C1 segment of cervical spinal cord (tissue), 14 donors: ENCODE measurements at places on chromosomes 2 and 18.

- no peak for DNase-seq
Measured at GRCh38 chr18:58364876-58365528, 263.9 kb downstream of the ALPK2 start.

DNA sequence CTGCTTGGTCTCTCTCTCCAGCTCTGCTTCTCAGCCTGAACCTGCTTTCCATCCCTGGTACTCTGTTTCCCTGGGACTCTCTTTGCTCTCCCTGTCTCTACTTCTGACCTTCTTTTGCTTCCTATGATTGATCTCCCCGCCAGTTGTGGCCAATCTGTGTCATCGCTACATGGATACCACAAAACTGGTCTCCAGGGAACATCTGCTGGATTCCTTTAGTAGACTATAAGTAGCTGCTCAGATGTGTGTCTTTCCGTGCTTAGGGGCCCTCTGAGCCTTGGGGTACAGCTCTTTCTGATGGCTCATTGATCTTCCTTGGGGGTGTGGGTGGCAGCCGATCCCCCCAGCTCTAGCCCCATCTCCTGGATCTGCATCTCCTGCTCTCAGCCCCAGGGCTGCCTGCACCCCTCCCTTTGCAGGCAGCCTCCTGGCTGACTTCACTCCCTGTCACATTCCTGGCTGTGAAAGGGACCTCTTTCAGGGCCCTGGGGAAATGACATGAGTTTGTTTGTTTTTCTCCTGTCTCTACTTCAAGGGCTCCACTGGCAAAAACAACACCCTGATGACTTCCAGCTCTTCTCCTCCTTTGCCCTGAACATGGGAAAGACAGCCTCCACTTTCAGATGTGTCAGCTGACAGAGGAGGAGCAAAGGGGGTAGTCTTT is 333.7 kb downstream of the CYP26B1 start:
- DNase-seq, result no peak

GRCh38 chr18:8458546-8459215 is 150.6 kb upstream of the RAB12 start:
- no peak for DNase-seq

DNA sequence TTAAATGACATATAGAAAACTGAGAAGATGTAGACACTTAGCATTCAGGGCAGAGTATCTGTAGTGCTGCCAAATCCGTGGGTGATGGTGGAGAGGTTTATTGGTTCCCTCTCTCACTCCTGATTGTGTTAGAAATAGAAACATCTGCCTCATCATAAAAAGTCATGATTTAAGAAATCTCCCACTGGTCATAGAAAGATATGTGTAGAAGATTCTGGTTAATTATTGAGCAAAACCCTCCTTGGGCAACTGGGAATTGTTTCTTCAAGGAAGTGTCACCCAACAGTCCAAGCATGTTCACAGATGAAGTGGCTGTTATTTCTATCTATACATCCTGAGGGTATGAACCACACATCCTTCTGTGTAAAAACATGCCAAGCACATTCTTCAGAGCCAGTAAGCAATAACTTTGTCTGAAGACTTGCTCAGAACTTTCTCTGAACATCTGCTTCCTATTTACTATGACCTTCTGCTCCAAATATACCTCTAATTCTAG is 33.6 kb upstream of the CHRNA1 start:
- DNase-seq, result no peak

DNA sequence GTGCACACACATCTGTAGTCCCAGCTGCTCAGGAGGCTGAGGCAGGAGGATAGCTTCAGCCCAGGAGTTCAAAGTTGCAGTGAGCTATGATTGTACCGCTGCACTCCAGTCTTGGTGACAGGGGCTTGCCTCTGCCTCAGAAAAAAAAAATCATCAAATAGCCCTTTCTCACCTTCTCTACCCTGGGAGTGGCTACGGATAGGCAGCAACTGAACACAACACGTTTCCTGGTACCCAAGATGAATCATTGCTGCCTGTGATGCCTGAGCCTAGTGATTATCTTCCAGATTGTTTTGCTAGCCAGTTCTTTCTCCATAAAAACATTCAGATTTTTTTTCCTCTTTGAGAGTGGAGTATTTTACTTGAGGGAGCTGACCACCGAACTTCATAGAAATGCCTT is 13.5 kb downstream of the INPP4A start:
- no peak for DNase-seq

DNA sequence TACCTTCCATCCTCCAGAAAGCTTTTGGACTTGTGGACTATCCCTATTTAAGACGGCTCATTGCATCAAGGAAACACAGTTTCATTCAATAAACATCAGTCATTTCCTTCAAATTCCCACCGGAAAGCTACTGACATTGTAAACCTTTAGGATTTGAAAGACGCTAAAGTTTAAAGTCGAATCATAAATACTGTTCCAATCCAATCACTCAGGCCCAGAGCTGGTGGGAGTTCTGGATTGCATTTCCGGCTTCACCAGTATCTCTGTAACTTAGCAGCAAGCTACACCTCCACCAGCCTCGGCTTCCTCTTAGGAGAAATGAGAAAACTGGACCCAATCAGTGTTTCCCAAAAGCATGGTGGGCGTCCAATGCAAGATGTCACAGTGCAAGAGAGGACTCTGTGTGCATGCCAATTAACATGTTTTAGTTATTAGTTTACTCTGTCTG is 1.6 kb downstream of the WDFY1 start:
- DNase-seq, result no peak

DNA sequence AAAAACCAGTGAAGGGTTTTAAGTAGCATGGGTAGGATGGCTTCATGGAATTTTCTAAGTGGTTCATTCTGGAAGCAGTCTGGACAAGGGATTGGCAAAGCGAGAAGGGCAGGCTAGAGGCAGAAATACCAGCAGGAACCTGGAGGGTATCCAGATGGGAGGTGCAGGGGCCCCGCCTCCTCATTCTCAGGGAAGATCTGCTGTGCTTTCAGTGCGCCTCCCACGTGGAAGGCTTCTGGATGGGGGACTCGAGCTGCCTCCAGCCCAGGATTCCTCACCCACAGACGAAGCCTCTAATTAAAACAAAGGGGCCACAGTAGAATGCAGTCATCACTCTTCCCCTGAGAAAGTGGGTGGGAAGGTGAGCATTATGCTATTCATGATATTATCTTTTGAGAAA is 79.8 kb downstream of the VSNL1 start:
- DNase-seq, result no peak

DNA sequence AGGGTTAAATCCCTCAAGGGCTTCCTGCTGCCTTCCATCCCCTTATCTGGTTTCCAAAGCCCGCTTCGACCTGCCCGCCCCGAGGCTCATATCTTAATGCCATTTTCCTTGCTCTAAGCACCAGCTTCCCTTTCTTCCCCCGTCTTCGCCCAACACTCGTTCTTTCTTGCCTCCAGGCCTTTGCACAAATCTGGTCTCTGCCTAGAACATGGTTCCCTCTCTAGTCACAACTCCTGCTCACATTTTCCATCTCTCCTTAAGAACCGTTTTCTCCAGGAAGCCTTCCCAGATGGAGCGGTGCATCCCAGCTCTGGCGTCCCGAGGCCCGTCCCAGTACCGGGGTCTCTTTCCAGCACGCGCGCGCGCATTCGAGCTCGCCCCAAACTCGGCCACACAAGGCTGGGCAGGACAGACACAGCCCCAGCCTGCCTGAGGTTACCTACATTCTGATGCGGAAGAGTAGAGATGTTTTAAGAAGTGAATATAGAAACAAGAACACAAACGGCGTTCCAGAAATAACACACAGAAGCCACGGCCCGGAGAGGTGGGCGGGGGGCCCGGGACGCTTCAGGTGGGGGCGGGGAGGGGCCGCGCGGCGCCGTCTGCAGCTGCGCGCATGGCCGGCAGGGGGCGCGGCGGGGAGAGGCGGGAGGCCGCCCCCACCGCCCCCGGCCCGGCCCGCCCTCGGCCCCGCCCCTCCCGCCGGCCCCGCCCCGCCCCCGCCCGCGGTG is at the start of gene DGKD:
Gene DGKD, plus strand, starts transcription at position 726 of the 731 bp plus-strand sequence. CDS start 25 bp downstream, outside the sequence.
- no peak for DNase-seq

DNA sequence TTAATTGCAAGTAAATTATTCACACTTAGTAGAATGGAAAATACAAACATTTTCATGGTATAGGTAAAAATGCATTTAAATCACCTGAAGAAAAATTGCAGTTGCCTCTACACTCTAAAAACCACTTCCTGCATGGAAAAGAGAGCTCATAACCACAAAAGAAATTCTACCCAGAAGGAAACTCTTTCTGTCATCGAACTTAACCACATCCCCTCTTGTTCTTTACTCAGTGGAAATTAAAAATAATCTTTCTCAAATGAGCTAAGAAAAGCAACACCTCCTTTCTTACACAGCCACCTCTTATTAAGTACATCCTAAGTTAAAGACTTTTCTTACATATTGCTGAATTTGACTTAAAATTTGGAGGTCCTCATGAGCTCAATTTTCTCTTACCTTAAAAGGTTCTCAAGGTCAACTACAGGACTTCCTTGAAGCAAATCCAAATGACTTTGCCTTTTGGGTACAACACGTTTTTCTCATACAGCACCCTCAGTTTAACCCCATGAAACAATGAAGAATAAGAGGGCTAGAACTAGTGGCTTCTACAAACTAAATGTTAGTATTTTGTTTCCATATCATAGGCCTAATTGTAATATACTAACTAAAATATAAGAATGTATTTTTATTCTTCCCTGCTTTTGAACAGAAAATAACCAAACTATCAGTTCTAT is 109.1 kb upstream of the CRIM1 start:
- no peak for DNase-seq

DNA sequence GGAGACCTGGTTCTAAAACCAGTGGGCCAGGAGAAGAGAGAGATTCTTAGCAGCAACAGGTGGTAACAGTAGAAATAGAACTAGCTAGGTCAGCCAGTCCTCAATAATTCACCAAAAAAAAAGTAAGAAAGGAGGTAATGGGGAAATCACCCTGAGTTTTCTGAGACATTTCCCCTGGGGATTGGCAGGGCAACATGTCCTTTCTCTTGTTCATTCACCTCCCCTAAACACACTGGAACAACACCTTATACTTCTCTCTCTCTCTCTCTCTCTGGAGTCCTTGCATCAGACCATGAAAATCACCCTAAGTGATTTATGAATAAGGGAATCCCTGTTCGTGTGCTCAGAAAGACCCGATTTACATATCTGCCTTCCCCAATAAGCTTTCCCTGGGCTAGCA is 64.8 kb downstream of the COX7A2L start:
- DNase-seq, result no peak

GRCh38 chr2:24435391-24436316 is 55.4 kb upstream of the NCOA1 start:
- no peak for DNase-seq

DNA sequence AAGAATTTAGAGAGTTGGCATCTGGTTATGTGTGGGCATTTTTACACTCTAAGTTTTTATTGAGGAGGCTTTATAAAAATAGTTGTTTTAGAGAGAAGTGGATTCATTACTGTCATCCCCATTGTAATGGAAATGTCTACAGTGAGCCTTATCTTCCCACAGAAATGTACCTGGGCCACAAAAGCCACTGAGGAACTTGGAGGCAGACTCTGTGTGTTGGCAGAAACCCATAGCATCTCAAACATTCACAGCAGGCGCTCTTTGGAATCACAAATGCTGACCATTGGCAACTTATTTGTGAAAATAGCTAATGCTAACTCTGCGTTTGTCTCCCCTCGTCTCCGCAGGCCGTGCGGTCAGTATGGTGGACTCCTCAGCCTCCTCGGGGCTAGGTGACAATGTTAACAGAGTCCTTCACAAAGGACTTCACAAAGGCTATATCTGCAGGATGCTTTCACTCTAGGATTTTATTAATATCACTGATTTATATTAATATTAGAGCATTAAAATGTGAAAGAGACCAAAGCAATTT is 689.1 kb upstream of the POU3F3 start:
- no peak for DNase-seq

- DNase-seq, result no peak
Measured at GRCh38 chr2:56333812-56334485, 150.2 kb downstream of the CCDC85A start.

DNA sequence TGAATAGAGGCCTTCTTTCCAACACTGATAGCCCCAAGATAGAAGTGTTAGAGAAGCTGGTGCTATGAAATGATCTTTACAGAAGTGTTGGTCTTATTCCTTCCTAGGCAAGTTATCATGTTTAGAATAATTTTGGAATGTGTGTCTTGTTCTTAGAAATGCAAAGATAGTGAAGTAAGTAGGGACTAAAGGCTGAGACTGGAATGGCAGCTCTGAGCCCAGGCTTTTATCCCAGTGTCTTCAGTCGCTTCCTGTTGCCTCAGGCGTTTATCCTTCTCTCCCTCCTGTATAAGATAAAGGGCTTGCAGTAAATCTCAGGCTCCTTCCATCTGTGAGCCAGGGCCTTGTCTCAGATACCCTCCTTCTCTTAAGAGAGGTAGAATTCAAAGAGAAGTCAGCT is 218.1 kb downstream of the TPGS2 start:
- no peak for DNase-seq

DNA sequence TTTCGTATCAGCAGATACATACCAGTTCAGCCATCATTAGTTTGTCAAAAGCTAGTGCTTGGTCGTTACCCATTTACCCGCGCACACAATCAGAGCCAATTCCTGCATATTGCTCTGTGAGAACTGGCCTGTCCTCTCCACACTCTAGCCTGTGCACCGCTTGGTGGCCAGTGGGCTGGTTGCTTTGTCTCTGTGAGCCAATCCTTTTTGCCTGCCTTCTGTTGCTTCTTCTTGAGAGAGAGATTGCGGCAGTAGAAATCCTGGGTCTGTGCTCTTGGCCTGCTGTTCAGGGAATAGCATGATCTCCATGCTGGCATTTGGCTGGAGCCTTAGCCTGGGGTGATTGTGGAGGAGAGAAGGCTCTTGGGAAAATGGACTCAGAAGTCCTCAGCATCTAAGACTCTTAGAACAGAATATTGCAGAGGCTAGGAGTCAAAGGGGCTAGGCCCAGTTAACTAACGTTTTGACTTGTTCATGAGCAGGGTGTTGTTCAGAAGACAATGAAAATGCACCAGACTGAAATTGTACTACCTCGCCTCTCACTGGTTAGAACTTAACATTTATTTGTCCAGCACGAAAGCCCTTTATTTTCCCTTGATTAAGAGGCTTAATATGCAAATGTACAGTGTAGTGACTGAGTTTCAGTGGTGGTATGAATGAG is 37.1 kb downstream of the MAP4K4 start:
- no peak for DNase-seq

- no peak for DNase-seq
Measured at GRCh38 chr2:16657671-16658070, 8.0 kb downstream of the CYRIA start.

GRCh38 chr2:235168174-235168979 is 216.6 kb downstream of the SH3BP4 start:
- no peak for DNase-seq

- no peak for DNase-seq
Measured at GRCh38 chr18:74082742-74083556, 64.7 kb downstream of the FBXO15 start.

GRCh38 chr2:55869637-55870325 is 53.8 kb downstream of the EFEMP1 start:
- no peak for DNase-seq

GRCh38 chr2:167411367-167411766 is 523.1 kb downstream of the XIRP2 start:
- no peak for DNase-seq

DNA sequence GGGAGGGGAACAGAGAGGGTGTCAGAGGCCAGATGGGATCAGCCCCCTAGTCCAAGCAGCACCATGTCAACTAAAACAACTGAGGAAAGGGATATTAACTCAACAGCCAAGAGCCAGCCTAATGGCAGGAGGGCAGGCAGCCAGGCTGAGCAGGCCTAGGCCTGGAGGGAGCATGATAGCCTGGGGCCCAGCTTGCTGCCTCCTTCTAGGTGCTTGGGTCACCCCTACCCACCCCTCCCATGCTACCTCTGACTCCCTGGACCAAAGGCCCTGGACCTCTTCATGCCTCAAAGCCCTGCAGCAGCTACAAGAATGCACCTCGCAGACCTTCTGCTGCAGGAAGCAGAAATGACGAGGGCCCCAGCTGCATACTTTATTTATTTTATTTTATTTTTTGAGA is 22.1 kb upstream of the TNS1 start:
- no peak for DNase-seq

- DNase-seq, result no peak
Measured at GRCh38 chr2:121005453-121005852, 269.8 kb downstream of the GLI2 start.
